ENCODE measurements at places on chromosomes 4 and X.
A peak's percentile ranks its signal among the peaks of the same experiment; 100 is the strongest.

DNA sequence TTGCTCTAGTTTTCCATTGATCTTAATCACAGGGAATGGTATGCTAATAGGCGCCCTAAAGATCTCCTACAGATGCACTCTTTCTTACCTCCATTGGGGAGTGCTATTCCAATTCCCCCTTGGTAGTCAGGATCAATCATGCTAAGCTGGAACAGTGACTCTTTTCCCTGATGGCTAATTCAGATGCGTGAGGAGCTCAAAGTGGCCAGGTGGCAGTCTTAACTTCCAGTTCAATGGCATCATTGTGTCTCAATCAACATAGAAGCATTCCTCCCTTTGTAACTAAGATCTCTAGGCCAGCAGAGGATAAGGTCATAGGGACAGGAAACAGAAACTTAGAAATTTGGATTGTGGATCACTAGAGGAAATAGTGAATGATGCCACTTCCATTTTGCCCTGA, 216.8 kb downstream of the GRID2 start:
- no peak for DNase-seq

- DNase-seq, result no peak
Observed at GRCh38 chrX:103376979-103377324, 614 bp downstream of the BEX3 start.

DNA sequence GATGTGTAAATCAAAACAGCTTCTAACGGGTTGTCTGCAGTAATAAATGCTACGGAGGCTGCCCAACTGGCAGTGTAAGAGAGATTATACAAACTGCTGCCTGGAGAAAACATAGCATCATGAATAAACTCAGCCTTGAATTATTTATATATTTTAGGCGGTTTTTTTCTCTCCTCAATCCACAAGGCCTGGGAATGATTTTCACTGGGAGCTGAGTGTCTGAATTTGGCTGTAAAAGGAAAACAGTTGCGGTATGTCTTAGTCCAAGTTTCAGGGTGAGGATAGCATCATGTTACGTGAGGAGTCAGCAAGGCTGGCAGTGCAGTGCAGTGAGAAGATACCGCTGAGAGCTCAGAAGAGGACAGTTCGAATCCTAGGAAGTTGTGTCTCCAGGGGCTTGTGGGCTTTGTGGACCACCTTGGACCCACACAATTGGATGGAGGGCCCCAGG, 291.5 kb upstream of the BOD1L1 start:
- no peak for DNase-seq

DNA sequence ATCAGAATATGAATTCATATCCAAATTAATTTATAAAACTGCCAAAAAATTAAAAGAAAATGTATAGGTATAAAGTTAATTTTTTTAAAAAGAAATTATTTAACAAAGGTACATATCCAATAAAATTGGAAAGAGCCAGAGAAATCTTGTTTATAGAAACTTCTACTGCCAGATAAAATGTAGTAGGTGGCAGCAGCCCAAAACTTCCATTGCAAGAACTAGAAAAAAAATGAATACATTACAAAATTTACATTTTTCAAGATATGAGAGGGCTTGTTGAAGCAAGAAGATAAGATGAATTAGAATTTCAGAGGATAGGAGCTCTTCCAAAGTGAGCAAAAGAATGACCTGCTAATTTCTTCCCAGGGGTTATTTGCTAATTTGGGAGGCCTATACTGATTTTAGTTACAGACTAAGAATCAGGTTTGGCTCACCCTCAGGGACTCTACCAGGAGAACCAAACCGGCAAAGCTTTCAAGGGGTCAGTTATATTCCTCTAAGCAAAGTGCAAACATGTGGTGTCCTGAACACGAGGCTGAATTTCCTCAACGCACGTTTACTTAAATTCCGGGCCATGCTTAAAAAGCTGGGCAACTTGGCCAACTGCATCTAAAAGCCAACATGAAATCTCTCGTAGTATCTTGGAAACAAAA, 17.5 kb downstream of the ANKRD50 start:
- DNase-seq, result no peak

DNA sequence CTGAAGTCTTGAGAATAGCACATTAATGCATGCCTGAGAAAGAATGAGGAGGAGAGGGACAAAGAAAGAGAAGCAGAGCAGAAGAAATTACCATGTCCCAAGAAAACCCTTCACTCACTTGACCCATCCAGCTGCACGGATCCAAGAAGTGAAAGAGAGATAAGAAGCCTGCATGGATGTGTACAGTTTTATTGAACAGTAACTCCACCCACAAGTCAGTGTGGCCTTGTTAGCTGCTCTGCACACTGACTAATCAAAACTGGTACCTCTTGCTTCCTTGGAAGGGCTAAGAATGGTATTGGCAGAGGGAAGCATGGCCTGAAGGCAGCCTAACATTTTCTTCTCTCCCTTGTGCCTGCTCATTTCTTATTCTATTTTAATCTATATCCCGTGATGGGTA, 163.9 kb downstream of the SLC7A11 start:
- no peak for DNase-seq

DNA sequence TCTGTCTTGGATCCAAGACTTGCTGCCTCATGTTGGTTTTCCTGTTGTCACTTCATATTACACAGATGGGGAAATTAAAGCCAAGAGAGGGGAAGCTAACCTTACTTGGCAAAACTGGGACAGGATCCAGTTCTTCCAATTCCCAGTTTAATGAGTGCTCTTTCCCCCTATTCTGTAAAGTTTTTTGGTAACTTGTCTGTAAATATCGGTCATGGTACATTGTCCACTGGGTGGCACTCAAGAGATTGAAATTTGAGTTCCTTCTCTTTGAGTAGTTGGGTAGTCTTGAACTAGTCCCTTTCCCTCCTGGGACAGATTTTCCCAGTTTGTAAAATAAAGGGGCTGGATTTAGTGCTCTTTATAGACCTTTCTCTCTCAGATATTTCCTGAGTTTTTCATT, 12.4 kb upstream of the EOLA2 start:
- no peak for DNase-seq

DNA sequence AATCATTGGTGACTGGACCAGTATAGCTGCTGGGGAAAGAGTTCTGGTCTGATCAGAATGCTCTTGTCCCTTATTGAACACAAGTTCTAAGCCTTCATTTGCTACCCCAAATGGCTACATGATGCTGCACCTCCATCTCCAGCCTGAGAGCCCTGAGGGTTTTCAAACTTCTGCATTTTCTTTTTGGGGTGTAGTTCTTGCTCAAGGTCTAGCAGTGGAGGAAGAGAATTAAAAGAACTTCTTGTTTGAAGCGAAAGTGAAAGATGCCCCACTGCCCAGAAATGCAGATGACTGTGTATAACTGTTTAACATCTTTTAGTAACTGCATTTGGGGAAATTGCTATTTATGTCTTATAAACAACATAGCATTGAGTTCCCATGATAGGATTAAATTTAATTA, 38.5 kb downstream of the LAMTOR3 start:
- DNase-seq, result no peak

GRCh38 chr4:84971319-84971932, 4.9 kb upstream of the WDFY3 start:
- no peak for DNase-seq

DNA sequence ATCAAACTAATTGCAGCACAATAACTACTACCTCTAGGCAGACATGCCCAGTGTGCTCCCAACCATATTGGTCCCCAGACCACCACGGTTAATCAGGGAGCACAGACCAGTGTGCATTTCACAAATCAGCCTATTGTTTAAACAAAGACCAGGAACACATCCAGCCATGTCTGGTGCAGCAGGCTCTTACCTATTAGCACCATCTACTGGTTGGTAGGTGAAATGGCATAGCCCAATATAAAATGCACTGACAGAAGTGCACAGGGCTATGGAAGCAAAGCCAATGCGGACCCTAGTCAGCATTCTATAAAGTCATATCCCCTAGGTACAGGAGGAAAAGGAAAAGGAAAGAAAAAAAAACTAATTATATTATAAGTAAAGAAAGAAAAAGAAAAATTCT, 15.5 kb upstream of the CYLC1 start:
- DNase-seq, result no peak

GRCh38 chrX:119636419-119636818, 30.2 kb upstream of the NKRF start:
- DNase-seq, result peak; percentile 1

DNA sequence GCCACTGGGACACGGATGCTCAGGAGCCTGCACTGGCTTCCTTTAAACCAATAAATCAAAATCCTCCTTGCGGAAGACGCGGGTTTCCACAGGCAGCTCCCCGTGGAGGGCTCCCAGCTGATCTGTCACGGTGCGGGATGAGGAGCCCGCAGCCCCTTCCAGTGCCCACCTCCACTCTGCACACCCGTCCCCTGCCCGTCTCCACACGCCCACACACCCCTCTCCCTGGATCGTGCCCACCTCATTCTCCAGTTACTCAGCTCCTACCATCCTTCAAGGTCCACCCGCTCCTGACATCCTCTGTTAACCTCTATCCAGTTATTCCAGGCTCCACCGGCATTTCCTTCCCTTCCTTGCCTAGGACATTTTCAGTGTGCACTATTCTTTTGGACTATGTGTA, 895.9 kb downstream of the TRIML1 start:
- DNase-seq, result no peak

DNA sequence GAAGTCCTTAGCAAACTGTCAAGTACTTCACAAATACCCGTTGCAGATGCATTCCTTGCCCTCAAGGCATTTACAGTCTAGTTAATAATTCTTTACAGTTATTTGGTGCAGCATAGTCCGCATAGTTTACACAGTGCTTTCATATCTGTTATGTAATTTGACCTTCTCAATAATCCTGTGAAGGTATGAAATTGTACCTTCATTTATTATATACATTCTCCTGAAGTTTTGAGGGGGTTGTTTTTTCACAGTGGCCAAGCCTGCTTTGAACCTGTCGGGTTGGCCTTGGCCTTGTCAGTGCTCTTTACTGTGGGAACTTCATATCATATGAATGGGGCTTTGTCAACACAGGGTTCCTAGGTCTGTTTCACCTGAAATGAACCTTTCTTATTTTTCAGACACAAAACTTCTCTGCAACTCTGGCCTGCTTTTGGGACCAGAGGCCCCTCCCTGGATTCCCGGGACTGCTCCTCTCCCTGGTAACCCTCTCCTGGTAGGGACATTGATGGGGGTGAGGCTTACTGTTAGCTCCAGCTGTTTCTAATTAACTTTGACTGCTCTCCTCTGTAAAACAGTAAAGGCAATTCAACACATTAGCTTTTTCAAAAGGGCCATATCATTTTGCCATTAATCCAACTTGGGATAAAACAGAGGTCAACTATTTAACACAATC, 9.1 kb downstream of the IGFBP7 start:
- no peak for DNase-seq

DNA sequence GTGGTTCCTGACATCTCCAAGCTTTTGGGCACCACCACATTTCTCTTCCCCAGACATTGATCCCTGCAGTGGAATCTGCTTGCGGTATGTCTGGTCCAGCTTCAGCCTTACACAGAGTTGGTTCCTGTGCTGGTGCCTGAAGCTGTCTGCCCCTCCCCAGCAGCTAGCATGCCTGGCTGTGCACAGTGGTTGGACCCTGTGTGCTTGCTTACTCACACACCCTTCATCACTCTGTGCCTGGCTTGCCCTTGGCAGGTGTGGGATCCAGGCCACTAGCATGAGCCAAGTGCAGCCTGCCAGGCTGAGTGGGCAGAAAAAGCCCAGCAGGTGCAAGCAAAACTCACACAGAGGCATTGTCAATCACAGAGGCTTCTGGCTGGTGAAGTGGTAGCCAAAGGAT, 473.8 kb downstream of the ACTRT1 start:
- no peak for DNase-seq

DNA sequence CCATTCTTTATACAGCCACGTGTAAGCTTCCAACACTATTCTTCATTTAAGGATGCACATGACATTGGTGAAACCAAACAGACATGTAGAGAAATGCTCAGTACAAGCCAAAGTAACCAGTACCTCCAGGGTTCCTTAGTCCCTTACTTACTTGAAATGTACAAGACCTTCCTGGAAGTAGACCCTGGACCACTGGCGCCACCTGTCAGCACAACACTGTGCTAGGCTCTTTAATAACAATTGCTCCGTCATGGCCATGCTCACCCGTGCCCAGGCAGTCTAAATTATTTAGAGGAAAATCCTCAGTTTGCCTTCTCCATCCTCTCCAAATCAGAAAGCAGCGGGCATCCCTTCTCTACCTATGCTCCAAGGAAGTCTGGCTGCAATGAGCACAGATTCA, 52.7 kb downstream of the ADGRA3 start:
- no peak for DNase-seq

GRCh38 chr4:58061967-58062366, 951.8 kb upstream of the IGFBP7 start:
- DNase-seq, result no peak

DNA sequence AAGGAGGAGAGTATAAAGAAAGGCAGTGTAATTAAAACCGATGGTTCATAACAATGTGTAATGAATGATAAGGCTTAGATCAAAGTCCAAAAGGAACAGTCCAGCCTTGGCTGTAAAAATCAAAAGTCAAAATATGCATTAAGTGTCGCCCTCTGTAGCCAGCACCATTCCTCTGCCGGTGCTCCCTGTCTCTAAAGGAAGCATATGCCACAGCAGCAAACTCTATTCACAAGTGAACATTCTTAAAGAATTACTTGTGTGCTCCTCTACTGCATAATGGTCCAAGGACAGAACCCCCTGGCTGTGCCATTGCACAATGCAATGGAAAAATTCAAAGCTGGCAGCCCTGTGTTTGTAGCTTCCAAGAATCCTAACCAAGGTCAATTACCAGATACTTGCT, 16.3 kb upstream of the MBNL3 start:
- DNase-seq, result no peak

DNA sequence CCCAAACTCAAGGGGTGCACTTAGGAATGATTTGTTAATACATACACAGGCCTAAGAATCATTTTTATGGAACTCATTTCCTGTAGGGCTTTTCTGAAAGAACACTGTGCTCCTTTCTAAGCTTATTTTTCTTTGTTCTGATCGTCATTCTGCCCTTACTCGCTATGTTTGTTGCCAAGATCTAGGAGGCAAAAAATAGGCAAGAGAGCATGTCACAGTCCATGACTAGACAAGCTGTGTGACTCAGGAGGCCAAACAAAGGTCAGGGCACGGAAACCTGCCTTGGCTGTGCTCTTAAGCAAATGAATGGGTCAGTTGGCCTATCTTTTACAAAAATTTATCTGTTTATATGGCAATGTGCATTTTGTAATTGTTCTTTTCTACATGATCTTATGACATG, 42.5 kb upstream of the C1GALT1C1 start:
- DNase-seq, result no peak

- DNase-seq, result no peak
Observed at GRCh38 chrX:9316096-9316495, 148.8 kb upstream of the TBL1X start.
